Activated CD4-positive, alpha-beta T cell treated with anti-CD3 and anti-CD28 coated beads, Interleukin-2, amount 10 ng/mL, durations not matched to agents 24 days and 14 days (primary cell): ENCODE measurements at places on chromosomes 3 and 15. TPM values are rescaled to one million over a fixed set of nuclear protein-coding genes. Genes with fewer than 3 reads are reported as not detected.
A peak's percentile ranks its signal among the peaks of the same experiment; 100 is the strongest.

DNA sequence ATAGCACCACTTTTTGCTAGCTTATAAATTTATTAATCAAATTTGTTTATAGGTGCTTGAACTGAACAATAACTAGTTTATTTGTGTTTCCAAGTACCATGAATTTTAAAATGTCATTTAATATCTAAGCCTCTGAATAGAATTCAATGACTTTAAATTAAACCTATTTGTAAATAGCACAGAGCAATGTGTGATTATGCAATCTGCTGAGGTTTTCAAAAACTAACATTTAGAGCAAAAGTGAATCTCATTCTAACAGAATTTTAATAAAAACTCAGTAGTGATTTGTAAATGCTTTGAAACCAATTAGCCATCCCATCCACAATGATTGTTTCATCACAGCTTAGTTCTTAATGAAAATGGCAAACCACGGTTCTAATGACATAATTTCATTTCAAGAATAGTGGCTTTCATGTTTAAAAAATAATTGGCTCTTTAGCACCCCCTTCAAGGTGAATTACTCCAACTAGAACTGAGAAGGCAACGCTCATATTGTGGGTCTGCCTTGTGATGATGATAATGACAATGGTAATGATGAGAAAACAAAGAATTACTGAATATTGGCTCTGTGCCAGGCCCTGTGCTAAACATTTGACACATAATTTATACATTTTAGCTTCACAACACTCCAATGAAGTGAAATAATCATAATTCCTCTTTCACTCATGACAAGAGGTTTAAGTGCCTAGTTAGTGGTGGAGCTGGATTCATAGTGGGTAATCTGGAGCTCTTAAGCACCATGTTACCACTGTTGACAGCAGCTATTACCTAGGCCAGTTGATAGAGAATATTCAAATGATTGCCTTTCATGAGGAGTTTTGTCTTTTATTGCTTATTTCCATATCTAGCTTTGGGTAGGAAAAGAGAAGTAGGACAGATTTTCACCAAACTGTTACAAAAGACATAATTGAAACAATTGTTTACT lies 145.7 kb downstream of the RBMS3 start:
- DNase-seq, result no peak
- H3K27me3 ChIP-seq, result no peaks in the 10 kb centered on the region
- no peaks in the 10 kb centered on the region for H3K4me1 ChIP-seq
- no peaks in the 10 kb centered on the region for H3K36me3 ChIP-seq
- H3K4me3 ChIP-seq, result no peak overlapping the region

DNA sequence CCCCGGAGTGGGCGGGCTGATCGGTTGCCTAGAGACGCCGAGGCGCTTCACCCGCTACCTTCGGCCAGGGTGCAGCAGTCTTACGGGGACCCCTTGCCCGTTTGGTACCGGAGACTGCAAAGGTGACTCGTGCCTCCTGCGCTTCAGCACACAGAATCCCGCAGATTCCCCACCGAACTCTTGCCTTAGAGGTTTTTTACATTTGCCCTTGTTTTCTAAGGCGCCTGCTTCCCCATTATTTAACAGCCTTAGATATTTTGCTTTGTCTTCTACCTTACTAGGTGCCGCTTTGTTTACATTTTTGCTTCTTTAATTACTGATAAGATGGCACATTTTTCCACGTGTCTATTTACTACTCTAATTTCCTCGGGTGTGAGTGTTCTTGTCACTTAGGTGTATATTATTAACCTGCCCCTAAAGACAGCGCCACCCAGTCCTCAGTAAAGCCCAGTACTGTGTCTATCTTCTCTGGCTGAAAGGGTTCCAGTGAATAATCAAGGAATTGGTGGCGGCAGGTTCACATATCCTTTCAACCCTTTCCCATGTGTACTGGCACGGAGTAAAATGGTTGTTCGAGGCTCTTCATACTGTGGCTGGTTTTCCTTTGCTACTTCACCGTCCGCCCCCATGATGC lies 573 bp upstream of the CEP152 start:
- H3K4me1 ChIP-seq, result peaks cover 30% of the 10 kb centered on the region
- H3K4me3 ChIP-seq, result peak overlapping the region; percentile 96
- peaks cover 17% of the 10 kb centered on the region for H3K27me3 ChIP-seq
- DNase-seq, result no peak
- peaks cover 3% of the 10 kb centered on the region for H3K36me3 ChIP-seq

The MAP6D1 gene
- 1.4 and 2.1 TPM in 2 replicates for total RNA-seq

DNA sequence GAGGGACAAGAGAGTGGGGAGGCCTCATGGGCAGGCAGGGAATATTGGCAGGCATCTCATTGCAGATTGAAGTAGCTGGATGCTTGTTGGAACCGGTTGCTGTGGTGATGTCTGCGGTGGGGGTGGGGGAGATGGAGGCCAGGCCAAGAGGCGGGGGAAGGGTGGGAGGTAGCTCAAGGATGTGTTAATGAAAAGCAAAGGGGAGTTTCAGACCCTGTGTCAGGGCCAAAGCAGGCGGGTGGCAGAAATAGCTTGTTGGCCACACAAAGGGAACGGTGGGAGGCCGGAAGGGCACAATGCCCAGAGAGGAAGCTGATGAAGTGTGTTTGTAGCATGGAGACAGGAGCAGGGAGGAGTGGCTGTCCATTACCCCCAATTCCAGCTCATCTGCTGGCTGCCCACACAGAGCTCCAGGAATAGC lies 28.0 kb downstream of the CCDC33 start:
- H3K4me3 ChIP-seq, result no peak overlapping the region
- peaks cover 7% of the 10 kb centered on the region for H3K27me3 ChIP-seq
- no peaks in the 10 kb centered on the region for H3K4me1 ChIP-seq
- H3K36me3 ChIP-seq, result no peaks in the 10 kb centered on the region
